ENCODE measurements at places on chromosomes 11 and 22. TPM values are rescaled to one million over a fixed set of nuclear protein-coding genes. Genes with fewer than 3 reads are reported as not detected.

DNA sequence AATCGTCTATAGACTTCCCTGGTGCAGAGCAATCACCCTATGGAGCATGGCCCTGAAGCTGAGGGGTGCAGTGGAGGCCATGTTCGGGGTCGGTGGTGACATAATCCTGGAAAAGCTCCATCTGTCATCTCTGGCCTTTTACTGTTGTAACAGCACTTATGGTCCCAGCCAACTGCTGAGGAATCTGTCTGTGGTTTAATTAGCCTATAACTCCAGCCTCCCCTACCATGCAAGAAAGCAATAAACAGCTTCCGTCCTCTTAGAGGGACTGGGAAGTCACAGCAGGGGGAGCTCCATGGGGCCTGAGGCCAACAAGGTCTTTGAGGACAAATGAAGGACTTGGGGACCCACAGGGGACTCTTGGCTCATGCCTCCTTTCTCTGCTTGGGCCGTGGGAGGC, 159.1 kb upstream of the NECTIN1 start:
- H3K27me3 ChIP-seq, result no peaks in the 10 kb centered on the region
- no peak for DNase-seq
- H3K36me3 ChIP-seq, result no peaks in the 10 kb centered on the region
- no peak overlapping the region for H3K4me3 ChIP-seq
- H3K27ac ChIP-seq, result no peak overlapping the region

DNA sequence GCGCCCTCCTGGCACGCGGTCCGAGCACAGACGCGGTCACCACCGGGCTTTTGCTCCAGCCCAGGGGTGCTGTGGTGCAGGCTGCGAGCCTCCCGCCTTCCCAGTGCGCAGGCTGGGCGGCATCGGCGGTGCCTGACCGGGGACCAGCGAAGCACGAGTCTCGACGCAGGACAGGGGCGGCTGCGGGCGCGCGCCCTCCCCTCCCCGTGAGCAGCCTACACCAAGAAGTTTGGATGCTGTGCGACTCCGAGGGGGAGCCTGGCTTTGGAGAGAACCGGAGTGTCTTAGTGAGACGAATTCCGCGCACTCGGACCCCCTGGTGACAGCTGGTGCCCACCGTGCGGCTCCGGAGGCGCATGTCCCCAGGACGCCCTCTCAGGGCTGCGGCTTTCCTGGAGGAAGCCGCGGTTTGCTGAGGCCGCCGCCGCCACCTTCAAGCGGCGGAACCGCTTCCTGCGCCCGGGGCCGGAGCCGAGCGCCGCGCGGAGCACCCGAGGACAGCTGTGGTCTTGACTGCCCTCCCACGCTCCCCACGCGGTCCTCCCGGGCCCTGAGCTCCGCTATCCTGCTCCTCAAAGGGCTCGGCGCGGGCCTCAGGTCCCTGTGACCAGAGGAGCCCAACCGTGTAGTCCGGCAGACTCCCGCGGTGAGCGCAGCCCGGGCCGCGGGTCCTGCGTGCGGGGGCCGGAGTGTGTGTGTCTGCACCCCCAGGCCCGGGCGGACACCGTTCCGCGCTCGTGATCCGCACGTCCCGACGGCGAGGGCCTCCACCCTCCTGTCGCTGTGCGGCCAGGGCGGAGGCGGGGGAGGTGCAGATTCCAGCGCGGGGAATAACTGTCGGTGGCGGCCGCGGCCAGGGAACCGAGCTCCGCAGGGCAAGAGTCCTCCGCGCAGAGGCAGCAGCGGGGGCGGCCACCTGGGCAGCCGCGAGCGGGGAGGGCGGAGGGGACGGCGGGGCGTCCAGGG, 1.7 kb downstream of the FGF3 start:
- H3K27ac ChIP-seq, result no peak overlapping the region
- no peak for DNase-seq
- H3K4me3 ChIP-seq, result no peak overlapping the region
- no peaks in the 10 kb centered on the region for H3K4me1 ChIP-seq
- no peaks in the 10 kb centered on the region for H3K36me3 ChIP-seq
- no peaks in the 10 kb centered on the region for H3K27me3 ChIP-seq

DNA sequence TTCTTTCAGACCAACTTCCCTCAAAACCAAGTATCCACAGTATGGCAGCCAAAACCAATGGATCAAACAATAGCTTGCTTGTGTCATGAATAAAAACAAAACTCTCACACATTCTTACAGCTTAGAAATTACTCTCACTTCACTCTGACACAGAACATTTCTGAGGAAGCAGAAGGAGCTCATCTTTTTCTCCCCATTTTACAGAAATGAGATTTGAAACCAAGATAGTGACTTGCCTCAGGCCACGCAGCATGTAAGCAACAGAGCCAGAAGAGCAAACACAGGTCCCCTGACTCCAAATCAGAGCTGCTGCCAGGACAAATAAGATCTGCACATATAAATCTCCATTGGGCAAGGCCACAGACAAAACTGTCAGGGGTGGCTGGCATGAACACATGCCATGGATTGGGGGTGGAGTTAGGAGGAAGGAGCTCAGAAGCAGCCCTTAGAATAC, 64.8 kb downstream of the RAB30 start:
- H3K4me3 ChIP-seq, result no peak overlapping the region
- no peaks in the 10 kb centered on the region for H3K27me3 ChIP-seq
- H3K4me1 ChIP-seq, result peaks cover 26% of the 10 kb centered on the region
- no peaks in the 10 kb centered on the region for H3K36me3 ChIP-seq
- DNase-seq, result peak; percentile 25

- no peak overlapping the region for H3K4me3 ChIP-seq
- no peaks in the 10 kb centered on the region for H3K36me3 ChIP-seq
- H3K27me3 ChIP-seq, result no peaks in the 10 kb centered on the region
- H3K4me1 ChIP-seq, result peaks cover 6% of the 10 kb centered on the region
Measured at GRCh38 chr11:29334776-29335130, 682.1 kb downstream of the KCNA4 start.

DNA sequence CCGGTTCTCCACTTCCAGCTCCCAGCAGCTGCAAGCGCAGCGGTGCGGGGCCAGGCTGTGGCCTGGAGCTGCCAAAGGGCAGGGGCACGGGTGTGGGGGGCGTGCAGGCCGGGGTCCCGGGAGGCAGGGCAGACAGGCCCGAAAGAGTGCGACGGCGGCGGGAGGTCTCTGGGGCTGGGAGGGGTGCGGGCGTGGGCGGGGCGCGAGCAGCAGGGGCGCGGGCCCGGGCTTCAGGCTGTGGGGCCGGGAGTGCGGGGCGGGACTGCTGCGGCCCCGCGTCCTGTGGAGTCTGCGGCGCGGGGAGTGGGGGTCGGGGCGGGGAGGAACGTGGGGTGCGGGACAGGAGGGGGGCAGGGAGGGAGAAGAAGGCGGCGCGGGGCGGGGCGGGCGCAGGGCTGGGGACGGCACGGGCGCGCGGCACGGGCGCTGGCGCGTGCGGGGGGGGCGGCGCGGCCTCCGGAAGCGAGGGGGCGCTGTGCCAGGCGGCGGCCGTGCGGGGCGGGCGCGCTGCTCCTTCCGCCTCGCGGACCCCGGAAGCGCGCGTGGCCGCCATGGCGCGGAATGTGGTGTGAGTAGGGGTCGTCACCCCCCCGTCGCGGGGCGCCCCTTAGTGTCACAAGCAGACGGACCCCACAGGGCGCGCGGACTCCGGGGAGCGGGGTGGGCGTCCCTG, at the start of gene MRPL23:
Gene MRPL23, plus strand, starts transcription at position 521 of the 673 bp plus-strand sequence. Its CDS starts 31 bp downstream, at position 552.
- H3K4me3 ChIP-seq, result no peak within 1 kb of the TSS
- DNase-seq, result no peak
- no peaks in the 10 kb centered on the region for H3K4me1 ChIP-seq
- no peaks in the 10 kb centered on the region for H3K27me3 ChIP-seq

DNA sequence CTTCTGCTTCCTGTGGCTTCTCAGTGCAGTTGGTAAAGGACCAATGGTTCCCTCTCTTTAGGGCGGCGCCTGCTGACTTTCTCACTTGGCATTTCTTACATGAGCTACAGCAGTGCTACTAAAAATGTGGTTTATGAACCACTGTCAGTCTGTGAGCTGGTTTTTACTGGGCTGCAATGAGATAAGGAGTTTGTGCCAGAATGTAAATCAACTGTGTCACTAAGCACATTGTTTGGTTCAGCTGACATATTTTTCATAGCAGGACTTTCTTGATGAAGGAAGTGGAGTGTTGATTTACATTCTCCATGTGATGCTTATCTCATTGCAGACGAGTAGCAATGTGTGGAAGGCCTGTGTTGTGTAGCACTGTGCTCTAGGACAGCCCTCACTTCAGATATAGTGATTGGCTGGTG, 463.3 kb downstream of the SOX6 start:
- no peaks in the 10 kb centered on the region for H3K27me3 ChIP-seq
- H3K36me3 ChIP-seq, result no peaks in the 10 kb centered on the region
- no peak overlapping the region for H3K4me3 ChIP-seq
- H3K4me1 ChIP-seq, result no peaks in the 10 kb centered on the region
- DNase-seq, result no peak

DNA sequence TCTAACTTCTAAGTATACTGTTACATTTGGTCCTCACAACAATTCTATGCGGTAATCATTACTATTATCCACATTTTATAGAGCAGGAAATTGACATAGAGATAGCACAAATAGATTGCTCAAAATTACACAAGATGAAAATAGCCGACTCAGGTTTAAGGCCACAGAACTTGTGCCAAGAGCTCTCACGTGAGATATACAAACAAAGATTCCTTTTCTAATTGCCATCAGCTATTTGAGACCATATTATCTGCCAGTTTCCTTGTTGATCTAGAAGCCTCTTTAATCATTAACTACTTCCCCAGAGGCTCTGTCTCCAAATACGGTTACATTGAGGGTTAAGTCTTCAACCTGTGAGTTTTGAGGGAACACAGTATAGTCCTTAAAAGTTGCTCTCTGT, 61.0 kb upstream of the GLYATL1B start:
- H3K27me3 ChIP-seq, result no peaks in the 10 kb centered on the region
- DNase-seq, result no peak
- no peak overlapping the region for H3K4me3 ChIP-seq
- peaks cover 12% of the 10 kb centered on the region for H3K4me1 ChIP-seq
- no peak overlapping the region for H3K27ac ChIP-seq

- H3K36me3 ChIP-seq, result no peaks in the 10 kb centered on the region
- H3K27ac ChIP-seq, result no peak overlapping the region
Measured at GRCh38 chr22:44326491-44326885, 13.7 kb upstream of the SHISAL1 start.

The SCGB1A1 gene
- not detected for total RNA-seq

DNA sequence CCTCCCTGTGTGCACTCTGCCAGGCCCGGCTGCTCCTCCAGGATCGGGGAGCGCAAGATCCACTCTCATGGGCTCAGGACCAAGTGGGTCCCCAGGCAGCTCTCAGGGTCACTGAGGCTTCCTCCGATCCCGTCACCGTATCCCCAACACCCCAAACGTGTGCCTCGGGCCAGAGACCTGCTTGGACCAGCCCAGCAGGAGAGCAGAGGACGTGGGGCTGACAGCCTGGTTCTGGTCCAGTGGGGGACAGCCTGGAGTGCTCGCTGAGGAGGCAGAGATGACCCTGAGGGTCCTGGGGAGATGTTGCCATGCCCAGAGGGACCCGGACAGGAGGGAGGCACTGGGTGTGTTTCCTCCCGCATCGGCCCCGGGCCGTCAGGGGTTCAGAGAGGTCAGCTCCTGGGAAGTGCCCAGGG, 1402.6 kb downstream of the BRD1 start:
- H3K27ac ChIP-seq, result no peak overlapping the region
- no peak overlapping the region for H3K4me3 ChIP-seq
- H3K36me3 ChIP-seq, result no peaks in the 10 kb centered on the region
- DNase-seq, result no peak
- no peaks in the 10 kb centered on the region for H3K4me1 ChIP-seq

The PACSIN3 gene
- total RNA-seq, result 28.5 TPM

GRCh38 chr11:116869610-116870009, 32.2 kb upstream of the APOA1 start:
- no peak overlapping the region for H3K4me3 ChIP-seq
- no peaks in the 10 kb centered on the region for H3K27me3 ChIP-seq
- no peak for DNase-seq
- peaks cover 19% of the 10 kb centered on the region for H3K36me3 ChIP-seq
- no peak overlapping the region for H3K27ac ChIP-seq
- H3K4me1 ChIP-seq, result no peaks in the 10 kb centered on the region

DNA sequence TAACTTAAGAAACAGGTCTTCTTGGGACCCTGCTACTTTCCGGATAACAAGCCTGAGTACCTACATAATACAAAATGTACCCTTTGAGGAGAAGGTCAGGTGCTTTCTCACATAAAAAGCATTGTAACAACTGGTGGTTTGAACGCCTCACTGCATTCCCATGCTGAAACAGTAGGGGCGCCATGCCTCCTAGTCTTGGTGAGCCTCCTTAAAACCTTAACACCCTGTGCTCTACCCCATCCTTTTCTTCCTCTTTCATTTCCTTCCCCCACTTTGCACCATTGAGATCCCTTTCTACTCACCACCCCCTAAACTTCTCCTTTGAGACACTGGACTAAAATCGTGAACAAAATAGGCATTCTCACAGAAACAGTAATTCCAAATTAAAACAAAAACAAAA, 729.3 kb downstream of the NTM start:
- DNase-seq, result no peak
- no peak overlapping the region for H3K4me3 ChIP-seq
- no peak overlapping the region for H3K27ac ChIP-seq

The KCNK7 gene
- 0.19 TPM for total RNA-seq

- H3K27ac ChIP-seq, result no peak overlapping the region
- DNase-seq, result no peak
- no peaks in the 10 kb centered on the region for H3K36me3 ChIP-seq
- H3K4me3 ChIP-seq, result no peak overlapping the region
Measured at GRCh38 chr11:134624166-134624920, 212.3 kb upstream of the B3GAT1 start.

The PRR33 gene
- total RNA-seq, result not detected

- no peak overlapping the region for H3K4me3 ChIP-seq
- no peaks in the 10 kb centered on the region for H3K27me3 ChIP-seq
- no peaks in the 10 kb centered on the region for H3K4me1 ChIP-seq
- H3K36me3 ChIP-seq, result no peaks in the 10 kb centered on the region
- DNase-seq, result no peak
Measured at GRCh38 chr11:17765356-17766072, 30.9 kb downstream of the KCNC1 start.

The EFCAB6 gene
- 3.4 TPM for total RNA-seq

DNA sequence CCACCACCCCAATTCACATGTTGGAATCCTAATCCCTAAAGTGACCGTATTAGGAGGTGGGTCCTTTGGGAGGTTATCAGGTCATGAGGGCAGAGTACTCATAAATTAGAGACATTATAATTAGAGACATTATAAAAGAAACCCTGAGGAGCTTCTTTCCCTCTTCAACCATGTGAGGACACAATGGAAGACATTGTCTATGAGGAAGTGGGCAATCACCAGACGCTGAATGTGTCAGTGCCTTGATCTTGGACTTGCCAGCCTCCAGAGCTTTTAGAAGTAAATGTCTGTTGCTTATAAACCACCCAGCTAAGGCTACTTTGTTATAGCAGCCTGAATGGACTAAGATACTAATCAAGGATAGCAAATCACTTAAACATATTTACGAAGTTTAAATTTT, 14.8 kb downstream of the GAB2 start:
- no peak overlapping the region for H3K27ac ChIP-seq
- no peaks in the 10 kb centered on the region for H3K36me3 ChIP-seq
- H3K4me3 ChIP-seq, result no peak overlapping the region
- no peaks in the 10 kb centered on the region for H3K4me1 ChIP-seq
- H3K27me3 ChIP-seq, result no peaks in the 10 kb centered on the region
